ENCODE measurements at places on chromosomes 11 and 22.

- DNase-seq: no peak
Measured at GRCh38 chr11:20388096-20389055, 860 bp downstream of the PRMT3 start.

- no peak for DNase-seq
Measured at GRCh38 chr11:110035357-110035756, 57.8 kb upstream of the ZC3H12C start.

DNA sequence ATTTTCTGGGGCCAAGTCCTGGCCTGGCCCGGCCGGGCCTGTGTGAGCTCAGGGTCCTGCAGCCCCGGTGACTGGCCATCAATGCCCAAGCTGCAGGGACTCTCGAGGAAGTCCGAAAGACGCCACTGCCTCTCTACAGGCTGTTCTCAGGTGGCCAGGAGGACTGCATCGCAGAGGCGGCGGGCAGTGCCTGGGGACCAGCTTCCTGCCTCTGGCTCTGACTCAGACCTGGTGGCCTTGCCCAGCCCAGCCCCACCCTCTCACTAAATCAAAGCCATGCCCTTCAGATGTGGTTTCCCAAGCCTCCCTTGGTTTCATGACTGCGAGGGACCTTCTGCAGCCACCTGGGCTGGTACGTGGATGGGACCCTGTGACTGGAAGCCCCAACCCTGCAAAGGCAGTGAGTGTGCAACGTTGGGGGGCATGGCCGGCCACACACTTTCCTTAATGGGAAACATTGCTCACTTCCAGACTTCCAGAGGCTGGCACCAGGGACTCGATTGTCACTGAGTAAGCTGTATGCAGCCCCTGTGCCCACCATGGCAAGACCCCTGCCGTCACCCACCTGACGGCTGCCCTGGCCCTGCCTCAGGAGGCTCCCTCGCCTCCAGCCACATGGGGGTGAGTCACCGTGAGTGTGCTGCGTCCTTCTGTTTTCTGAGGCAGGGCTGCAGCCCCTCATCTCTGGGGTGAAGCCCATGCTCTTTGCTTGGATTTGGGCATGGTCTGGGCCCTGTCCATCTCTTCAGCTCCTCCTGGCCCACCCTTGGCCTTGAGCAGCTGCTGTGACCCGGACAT lies 6.0 kb upstream of the FGF3 start:
- no peak for DNase-seq

DNA sequence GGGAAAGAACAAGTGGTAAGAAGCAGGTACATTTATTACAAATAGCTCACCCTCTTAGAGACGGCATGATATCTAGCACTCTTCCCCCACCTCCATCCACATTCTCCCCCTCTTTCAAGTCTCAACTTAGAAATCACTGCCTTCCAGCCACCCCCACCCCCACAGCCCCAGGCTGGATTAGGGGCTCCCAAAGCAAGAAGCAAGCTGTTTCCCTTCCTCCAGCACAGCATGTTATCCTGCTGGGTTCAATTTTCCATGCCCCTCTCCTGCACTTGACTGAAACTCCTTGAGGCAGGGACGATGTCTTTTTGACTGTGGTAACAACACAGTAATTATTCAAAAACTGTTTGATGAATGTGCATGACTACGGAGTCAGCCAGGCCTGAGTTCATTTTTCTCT lies 350.7 kb downstream of the LARGE1 start:
- no peak for DNase-seq

GRCh38 chr11:100730266-100730665 lies 43.2 kb downstream of the ARHGAP42 start:
- DNase-seq: no peak

GRCh38 chr11:1153105-1153950 lies 4.4 kb upstream of the MUC5AC start:
- no peak for DNase-seq

- DNase-seq: no peak
Measured at GRCh38 chr11:102760344-102761035, 19.9 kb downstream of the MMP10 start.

- no peak for DNase-seq
Measured at GRCh38 chr11:117970400-117971024, 15.7 kb upstream of the IL10RA start.

- no peak for DNase-seq
Measured at GRCh38 chr11:94956963-94957362, 16.4 kb downstream of the CWC15 start.

- DNase-seq: no peak
Measured at GRCh38 chr11:128135451-128135850, 451.9 kb downstream of the ETS1 start.

DNA sequence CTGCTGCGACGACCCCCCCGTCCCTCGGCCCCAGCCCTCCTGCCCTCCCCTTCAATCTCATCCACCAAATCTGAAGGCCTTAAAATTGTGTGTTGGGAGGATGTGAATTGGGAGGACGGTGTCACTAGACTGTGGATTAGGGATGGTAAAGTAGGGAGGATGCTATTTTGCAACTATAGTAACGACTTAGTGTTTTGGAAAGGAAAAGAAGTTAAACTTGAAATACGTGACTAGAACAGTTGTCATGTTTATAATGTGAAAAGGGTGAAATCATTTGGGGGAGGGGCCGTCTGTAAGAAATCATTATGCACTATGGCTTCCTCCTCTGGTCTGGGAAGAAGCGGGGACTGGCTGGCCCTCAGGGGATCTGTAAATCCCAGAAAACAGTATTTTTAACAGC lies 43.4 kb upstream of the NNMT start:
- DNase-seq: no peak

- no peak for DNase-seq
Measured at GRCh38 chr11:12103411-12104225, 6.8 kb upstream of the MICAL2 start.

DNA sequence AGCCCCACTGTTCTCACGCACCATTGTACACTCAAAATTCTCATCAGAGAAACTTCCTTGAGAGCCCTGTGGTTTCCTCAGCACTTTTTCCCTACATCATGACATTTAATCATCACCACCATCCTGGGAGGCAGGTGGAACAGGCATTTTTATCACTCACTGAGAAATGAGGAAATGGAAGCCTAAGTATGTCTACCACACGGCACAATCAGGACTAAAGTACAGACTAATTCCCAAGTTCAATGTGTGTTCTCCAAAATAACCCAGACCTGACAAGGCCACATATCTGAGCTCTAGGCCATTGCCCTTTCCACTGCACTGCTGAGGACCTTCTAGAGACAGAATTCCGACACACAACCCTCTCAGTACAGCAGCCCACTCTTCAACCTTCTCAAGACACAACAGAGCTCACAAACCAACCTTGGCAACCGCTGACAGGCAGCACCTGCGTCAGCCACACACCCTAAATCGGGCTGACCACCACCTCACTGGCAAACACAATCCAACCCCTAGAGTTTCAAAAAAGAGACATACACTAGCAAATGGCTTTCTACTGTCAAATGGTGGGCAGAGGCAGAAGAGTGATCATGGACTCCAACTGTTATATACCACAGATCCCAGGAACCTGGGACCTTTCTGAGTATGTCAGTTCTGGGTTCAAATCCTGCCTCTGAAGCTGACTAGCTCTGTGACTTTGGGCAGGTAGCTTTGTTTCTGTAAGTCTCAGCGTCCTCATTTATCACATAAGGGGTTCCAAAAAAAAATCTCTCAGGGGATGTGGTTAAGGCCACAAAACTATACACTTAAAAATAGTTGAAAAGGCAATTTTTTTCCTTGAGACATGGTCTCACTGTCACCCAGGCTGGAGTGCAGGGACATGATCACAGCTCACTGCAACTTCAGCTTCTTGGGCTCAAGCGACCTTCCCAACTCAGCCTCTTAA lies 16.3 kb downstream of the SMCO4 start:
- no peak for DNase-seq

GRCh38 chr11:115269191-115269950 lies 234.8 kb downstream of the CADM1 start:
- no peak for DNase-seq

DNA sequence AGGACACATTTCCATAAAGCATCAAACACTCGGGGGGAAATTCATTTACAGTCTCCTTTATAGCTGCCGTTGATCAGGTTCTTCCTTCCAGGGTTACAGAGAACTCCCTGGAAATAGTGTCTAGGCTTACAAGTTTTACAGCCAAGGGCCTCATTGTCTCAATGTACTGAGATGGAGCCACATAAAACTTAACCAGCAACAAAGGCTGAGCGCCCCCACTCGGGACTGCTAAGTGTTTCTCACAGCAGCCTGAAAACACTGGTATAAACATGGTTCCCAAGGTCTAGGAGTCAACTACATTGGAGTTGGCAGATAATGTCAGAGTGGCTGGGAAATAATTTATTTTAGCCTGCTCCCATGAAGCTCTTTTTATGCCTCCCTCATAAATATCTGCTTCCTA lies 686.2 kb downstream of the OPCML start:
- no peak for DNase-seq

DNA sequence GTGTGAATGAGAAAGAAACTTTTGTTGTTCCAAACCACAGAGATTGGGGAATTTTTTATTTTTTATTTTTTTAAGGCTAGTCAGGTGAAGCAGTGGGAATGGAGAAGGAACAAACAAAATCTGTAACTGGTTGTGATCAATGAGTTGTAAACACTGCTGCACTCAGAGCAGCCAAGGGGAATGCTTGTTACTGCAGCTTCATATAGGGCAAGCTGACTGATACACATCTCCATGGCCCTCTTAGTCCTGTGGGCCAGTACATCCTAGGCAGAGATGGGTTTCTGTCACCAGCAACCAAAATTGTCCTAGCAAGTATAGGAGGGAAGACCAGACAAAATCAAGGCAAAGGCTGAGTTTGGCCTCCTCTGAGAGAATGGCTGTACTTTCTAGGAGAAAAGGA lies 306.8 kb downstream of the CTTN start:
- DNase-seq: no peak

DNA sequence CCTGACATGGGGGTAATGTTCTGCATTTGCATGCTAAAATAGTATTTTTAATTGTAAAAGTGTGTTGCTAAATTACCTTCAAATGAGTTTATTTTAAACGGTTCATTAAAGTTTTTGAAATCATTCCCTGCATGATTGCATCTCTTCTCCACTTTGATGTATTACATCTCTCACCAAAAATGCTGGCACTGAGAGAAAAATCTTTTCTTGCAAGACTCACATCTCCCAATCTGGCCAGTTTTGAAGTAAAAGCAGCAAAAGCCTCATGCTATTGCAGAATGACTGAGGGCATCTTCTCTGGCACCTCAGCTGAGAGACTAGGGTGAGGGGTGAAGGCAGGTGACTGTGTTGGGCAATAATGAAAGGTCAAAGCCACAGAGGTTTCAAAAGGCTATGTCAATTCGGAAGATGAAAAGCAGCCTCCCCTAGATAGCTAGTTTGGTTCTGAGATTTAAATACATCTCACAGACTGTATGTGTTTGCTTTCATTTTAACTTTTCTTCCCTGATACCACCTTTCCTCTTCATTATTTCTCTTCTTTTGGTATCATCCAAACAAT lies 292.2 kb upstream of the RAG2 start:
- DNase-seq: no peak

- no peak for DNase-seq
Measured at GRCh38 chr11:48094643-48095339, 114.4 kb downstream of the PTPRJ start.

DNA sequence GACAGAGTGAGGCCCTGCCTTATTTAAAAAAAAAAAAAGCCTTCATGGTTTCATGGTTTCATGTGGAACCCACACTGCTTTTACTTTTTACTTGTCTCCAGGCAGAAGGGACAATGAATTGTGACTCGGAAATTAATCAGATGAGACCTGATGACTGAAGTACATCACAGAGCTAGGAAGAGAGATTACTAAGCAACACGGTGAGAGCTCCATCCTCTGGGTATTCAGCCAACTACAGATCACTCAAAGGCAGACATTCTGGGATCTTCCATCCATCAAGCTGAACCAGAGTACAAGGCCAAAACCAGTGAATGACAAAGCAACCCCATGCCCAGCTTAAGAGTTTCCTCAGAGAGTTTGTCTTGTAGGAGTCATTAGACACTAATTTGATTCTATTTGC lies 433.2 kb downstream of the SOX6 start:
- DNase-seq: no peak

GRCh38 chr11:76233196-76233921 lies 27.1 kb upstream of the WNT11 start:
- DNase-seq: no peak

- no peak for DNase-seq
Measured at GRCh38 chr22:48631288-48631863, 1196.3 kb downstream of the BRD1 start.

- no peak for DNase-seq
Measured at GRCh38 chr11:14967581-14968243, 4.4 kb downstream of the CALCA start.

DNA sequence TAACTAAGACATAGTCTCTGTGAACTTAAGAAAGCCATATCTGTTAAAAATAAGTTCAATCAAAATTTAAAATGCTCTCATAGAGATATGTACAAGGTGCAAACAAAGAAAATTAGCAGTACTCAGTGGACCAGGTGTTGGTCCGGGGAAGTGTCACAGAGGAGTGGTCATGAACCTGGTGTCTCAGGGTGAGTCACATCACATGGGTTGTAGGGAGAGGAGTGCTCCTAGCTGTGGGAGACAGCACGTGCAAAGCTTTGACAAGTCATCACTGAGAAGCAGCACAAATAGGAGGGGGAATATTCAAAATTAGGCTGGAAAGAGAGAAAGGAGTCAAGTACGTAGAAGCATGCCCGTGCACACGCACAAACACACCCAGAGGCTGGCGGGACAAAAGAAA lies 438.1 kb downstream of the NTM start:
- DNase-seq: no peak

DNA sequence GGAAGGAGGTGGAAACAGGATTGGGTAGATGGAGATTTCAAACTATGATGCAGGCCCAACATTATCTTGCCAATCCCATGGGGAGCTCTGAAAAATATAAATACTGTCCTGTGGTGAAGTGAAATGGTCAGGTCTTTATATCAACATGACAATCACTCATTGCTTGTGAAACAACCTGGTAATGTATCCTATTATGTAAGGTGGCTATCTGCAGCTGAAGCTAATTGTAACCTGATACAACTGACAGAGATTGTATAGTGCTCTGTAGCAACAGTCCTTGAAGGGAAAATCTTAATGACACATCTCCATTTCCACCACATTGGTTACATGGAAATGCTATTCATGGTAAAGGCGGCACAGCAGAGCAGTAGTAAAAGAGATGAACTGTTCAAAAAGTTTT lies 20.7 kb upstream of the CHORDC1 start:
- DNase-seq: no peak

DNA sequence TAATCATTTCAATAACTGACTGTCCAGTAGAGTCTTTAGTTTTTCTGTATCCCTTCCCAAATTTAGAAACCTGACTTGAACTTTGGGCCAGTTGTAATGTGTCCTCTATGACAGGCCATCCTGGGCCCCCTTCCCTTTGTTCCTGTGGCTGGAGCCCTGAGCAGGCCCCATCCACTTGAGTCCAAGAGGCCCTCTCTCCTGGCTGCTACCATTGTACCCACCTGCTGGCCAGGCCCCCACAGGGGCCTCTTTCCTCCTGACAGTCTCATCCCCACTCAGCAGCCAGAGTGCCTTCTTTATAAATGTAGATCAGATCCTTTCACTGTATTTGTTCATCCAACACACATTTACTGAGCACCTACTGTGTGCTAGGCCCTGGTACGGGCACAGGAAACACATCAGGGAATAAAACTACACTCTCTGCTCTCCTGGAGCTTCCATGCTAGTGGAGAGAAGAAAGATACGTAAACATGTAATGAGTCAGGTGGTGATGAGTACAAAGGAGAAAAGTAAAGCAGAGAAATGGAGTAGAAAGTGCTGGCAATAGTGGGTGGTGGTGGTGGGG lies 2.7 kb upstream of the LRP5 start:
- DNase-seq: no peak

- DNase-seq: no peak
Measured at GRCh38 chr11:36328966-36329673, 33.0 kb downstream of the PRR5L start.

- no peak for DNase-seq
Measured at GRCh38 chr22:24072361-24072760, 61.3 kb downstream of the CABIN1 start.
